Activated T-cell treated with anti-CD3 and anti-CD28 coated beads, Interleukin-2, amount 50 U/mL, for 4 hours (primary cell): ENCODE measurements at places on chromosomes 2 and 18.

DNA sequence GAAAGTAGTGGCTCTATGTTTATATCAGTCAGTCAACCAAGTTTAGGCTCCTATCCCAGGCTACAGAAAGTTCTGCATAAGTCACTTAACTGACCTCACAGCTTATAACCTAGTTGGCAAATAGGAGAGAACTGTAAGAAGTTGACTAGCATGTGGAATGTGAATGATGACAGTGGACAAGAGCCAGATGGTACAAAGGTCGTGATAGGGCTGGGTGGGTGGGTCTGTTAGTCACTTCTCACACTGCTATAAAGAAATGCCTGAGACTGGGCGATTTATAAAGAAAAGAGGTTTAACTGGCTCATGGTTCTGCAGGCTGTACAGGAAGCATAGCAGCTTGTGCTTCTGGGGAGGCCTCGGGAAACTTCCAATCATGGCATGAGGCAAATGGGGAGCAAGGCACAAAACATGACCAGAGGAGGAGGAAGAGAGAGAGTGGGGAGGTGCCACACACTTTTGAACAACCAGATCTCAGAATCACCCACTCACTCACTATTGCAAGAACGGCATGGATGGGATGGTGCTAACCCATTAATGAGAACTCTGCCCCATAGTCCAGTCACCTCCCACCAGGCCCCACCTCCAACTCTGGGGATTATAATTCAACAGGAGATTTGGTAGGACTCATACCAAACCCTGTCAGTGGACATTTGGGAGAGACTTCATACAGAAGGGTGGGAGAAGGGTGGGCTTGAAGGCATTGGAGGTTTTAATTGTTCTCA, 68.8 kb downstream of the LTBP1 start:
- DNase-seq = no peak

DNA sequence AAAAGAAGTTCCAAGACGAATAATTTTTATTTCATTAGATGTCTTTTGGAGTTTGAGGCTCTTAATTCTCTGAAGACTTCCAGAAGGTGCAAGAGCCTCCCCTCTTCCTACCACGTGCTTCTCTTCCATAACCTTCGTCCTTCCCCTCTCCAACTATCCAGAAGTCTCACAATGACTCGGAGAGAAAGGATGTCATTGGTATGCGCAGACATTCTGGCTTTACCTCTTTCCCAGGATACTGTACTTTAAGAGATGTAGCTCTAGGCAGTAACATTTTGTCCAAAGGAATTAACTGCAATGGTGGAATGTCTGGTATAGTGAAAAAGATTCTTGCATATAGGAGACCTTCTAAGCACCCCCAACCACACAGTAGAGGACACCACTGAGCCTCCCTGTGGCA, 249.0 kb upstream of the OSR1 start:
- no peak for DNase-seq

DNA sequence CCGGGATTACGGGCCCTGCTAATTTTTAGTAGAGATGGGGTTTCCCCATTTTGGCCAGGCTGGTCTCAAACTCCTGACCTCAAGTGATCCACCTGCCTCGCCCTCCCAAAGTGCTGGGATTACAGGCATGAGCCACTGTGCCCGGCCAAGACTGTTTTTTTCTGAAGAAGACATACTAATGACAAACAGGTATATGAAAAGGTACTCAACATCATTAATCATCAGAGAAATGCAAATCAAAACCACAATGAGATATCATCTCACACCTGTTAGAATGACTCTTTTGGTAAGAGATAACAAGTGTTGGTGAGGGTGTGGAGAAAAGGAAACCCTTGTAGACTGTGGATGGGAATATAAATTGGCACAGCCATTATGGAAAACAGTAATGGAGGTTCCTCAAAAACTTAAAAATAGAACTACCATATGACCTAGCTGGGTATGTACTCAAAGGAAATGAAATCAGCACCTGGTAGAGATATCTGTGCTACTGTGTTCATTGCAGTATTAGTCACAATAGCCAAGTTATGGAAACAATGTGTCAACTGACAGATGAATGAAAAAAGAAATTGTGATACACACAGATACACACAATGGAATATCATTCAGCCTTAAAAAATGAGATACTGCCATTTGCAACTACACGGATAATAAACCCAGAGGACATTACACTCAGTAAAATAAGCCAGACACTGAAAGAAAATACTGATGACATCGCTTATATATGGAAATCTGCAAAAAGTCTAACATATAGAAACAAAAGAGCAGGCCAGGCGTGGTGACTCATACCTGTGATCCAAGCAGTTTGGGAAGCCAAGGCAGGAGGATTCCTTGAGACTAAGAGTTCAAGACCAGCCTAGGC, 20.8 kb downstream of the SOS1 start:
- DNase-seq = no peak

- no peak for DNase-seq
These were observed 107.7 kb downstream of the ACKR3 start for GRCh38 chr2:236677368-236677767.

DNA sequence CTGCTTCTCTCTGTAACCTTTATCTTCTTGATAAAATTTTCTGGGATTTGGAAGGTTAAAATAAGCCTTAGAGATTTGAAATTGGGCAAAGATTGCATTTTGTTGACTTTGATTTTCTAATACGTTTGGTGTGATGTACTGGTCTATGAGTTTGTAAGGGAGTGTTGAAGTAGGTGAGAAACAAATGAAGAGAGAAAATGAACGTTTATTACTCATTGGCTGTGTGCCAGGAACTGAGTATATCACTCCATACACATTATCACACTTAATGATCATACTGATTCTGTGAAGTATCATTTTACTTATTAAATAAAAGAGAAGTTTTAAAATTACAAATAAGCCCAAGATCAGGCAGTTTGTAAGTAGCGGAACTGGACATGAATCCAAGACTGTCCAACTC, 795.1 kb upstream of the ZEB2 start:
- DNase-seq = no peak

GRCh38 chr2:9234680-9235146, 28.1 kb downstream of the ASAP2 start:
- DNase-seq = no peak

GRCh38 chr18:62325806-62326645, 916 bp downstream of the TNFRSF11A start:
- DNase-seq = peak; percentile 10

DNA sequence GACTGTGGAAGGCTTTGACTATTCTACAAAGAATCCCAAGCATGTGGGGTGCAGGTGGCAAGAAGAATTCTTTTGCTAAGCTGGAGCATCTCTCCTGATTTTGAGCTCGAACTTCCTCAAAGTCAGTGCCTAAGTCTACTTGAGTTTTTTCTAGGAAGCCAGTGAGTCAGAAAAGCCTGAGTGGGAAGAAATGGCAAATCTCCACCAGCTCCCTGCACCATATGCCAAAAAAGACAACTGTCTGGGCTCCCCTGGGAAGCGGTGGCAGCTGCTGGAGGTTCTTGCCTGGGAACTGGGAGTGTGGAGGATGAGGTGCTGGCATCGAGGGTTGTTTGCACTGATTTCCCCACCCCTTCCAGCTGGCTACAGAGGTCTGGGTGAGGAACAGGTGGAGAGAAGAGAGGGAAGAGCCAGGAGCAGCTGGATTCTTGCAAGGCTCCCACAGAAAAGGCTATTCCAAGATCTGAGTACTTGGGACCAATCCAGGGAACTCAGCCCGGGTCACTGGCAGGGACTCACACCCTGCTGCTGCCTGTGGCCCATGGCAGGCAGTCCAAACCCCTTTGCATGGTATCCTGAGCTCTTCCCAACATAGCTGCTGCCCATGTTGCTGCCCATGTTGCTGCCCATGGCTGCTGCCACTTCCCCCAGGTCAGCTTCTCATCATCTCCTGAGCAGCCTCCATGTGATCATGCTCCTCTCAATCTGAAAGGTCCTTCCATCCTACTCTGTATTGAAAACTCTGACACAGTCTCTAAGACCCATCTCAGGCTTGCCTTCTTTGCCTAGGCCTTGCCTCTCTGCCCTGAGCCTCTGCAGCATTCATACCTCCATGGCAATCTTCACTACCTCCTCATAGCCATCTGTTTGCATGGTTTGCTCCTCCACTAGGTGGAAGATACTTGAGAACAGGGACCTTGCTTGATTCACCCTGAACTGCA, 128.3 kb upstream of the SPATS2L start:
- no peak for DNase-seq

GRCh38 chr2:209146682-209147320, 277.0 kb upstream of the MAP2 start:
- no peak for DNase-seq

DNA sequence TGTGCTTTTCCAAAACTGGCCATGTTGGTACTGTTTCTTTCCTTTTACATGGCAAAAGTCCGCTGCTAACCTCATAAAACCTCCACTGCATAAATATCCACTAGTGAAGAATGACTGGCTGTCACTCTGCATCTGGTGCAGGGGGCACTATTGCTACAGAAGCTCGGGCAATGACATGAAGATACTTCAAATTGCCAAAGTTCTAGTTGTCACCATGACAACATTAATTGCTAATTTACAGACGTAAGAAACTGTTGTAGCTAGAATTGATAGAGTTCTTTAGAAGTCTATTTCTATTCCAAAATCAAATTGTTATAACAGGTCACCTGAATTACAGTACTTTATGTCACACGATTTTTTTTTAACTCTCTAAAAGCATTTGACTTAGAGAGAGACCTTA, 845 bp downstream of the CFAP210 start:
- DNase-seq = no peak

- no peak for DNase-seq
These were observed 2.4 kb downstream of the EN1 start for GRCh38 chr2:118845005-118845521.

DNA sequence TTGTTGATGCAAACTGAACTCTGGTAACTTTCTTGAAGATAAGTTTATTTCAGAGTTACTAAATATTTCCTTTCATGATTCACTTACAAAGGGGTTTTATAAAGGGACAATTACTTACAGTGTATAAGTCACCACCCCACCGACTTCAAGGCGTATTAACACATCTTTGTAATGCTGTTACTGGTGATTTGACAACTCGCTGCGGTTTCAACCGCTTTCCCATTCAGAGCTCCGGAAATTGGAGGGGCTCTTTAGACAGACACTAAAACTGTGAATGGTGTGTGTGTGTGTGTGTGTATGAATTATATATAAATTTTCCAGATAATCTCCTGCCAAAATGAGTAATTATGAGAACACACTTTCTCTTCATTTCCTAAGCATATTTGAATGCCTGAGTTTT, 4.9 kb downstream of the TM4SF20 start:
- DNase-seq = no peak

GRCh38 chr2:177543007-177543760, 150.6 kb downstream of the AGPS start:
- no peak for DNase-seq

DNA sequence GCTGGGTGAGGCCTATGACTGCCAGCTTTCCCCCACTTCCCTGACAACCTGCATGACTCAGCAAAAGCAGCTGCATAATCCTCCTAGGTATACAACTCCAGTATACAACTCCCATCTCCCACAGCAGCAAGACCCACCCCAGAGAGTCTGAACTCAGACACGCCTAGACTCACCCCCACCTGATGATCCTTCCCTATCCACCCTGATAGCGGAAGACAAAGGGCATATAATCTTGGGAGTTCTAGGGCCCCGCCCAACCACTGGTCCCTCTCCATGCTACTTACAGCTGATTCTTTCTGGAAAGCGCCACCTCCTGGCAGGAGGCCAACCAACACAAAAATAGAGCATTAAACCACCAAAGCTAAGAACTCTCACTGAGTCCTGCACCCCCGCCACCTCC, 296.5 kb downstream of the DCC start:
- DNase-seq = no peak

DNA sequence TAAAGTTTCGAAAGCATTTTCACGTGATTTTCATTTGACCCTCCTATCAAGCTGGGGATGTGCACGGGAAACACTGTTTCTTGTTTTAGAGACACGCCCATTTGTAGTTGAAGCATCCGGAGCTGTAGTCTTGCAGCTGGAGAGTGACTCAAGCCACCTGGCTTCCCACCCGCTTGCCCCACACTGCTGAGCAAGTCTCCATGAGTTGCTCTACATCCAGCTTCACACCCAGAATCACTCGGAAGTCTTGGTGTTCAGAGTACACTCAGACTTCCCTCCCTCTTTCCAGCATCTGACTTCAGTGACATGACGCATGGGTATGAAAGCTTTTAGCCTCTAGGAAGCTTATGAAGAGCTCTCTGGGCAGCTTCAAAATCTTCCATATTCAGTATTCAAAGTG, 262.4 kb downstream of the NBAS start:
- no peak for DNase-seq

DNA sequence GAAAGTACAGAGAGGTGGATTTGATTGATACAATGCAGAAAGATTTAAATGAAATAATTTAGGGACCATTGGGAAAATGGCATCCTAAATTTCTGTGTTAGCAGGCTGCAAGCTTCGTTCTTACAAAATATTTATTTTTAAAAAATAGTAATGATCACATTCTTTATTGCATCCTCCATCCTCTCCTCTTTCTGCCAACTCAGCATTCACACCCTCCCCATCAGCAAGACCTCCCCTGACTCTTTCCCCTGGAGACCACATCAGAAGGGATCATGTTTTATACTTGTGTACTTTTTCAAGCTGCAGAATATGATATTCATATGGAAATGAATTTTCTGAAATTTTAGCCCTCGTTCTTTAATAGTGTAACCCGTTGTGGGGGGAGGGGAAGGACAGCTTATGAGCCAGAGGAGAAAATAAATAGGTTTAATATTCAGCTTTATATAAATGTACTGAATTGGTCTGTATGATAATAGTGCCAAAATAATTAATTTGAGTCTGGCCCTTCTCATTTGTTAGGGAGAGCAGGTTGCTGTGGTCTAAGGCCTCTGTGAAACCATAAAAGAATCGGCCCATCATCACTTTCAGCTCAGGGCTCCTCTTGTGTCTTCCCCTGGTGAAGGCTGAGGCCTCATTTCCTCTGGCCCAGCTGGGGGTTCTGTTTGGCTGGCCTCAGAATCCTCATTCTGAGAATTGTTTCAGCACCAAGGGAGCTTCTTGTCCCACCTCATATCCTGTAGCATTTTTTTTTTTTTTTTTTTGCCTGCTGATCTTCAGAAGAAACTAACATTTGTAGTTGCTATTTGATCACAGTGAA, 330.8 kb downstream of the TXNL1 start:
- no peak for DNase-seq

GRCh38 chr2:70132244-70133126, 45.2 kb downstream of the PCBP1 start:
- DNase-seq = no peak

- no peak for DNase-seq
These were observed 3.5 kb downstream of the PTPN2 start for GRCh38 chr18:12880541-12880910.

- DNase-seq = no peak
These were observed 4.2 kb downstream of the GNLY start for GRCh38 chr2:85698184-85698879.

GRCh38 chr2:43082111-43082894, 144.1 kb downstream of the ZFP36L2 start:
- DNase-seq = no peak

DNA sequence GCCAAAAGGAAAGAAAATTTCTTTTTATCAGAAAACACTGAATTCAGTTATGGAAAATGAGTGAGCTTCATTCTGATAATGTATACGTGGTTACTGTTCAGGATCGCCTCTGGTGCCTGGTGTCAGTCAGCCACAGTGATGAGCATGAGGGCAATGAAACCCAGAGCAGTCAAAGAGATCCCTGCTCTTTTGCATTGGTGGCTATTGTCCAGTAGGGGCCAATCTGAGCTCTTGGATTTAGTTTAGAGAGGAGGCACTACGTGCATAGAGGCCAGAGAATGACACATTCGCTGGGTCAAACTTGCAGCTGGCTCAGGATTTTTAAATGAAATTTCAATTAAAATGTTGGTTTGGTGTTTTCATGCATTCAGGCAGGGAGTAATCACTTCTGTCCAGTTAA, 522.9 kb downstream of the TMEM182 start:
- no peak for DNase-seq

GRCh38 chr2:109530712-109531111, 83.1 kb downstream of the SEPTIN10 start:
- no peak for DNase-seq
